ENCODE measurements at places on chromosomes 12 and 14.

GRCh38 chr12:26116829-26117715, 7.8 kb downstream of the BHLHE41 start:
- no peak for DNase-seq

DNA sequence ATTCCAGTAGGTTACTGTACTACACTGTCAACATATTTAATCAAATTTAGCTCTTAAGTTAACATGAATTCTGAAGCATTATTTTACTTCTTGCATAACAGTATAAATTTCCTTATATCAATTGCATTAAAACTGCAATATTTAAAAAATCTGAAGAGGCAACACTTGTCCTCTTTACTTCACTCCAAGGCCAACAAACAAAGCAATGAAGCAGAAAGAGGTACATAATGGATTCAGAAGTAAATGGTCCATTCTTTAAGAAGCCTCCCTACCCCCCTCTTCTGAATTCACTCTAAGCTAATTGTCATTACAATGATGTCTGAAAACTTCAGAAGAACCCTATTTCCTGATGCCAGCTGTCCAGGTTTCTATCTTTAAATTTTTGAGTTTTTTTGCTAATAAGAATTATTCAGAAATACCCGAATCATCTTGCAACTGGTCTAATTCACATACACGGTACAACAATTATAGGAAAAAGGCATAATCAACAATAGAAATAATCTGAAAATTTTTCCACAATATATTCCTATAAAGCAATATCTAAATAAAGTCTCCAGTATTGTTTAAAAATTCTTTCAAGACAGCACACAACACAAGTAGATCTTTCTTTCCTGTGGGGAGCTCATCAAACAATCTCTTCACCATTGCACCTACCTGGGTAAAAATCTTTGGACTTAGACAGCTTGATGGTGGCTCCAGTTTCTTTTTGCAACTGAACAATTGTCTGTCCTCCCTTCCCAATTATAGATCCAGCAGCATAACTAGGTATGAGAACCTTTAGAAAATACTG, 2.9 kb downstream of the NOVA1 start:
- DNase-seq = peak; percentile 18

GRCh38 chr14:51401756-51402155, 161.7 kb downstream of the TMX1 start:
- DNase-seq = no peak

DNA sequence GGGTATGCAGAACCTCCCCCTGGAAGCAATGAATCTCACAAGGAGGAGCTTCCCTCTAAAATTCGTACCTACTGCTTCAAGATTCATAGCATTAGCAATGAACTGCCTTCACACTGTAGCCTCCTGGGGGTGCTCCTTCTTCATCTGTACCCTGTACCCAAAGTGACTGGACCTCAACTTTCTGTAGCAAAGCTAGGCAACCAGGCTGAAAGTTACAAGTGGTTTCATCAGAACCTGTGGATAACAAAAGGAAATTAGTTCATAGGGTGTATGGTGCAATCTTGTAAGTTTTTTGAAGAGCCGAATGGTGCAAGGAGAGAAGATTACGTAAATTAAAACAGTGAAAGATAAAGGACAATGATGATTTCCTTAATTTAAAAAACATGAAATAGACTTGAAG, 1541.7 kb upstream of the FLRT2 start:
- DNase-seq = no peak

- DNase-seq = no peak
Measured at GRCh38 chr12:38775457-38775856, 129.9 kb downstream of the CPNE8 start.

- no peak for DNase-seq
Measured at GRCh38 chr14:30995689-30996088, 29.8 kb upstream of the AP4S1 start.

DNA sequence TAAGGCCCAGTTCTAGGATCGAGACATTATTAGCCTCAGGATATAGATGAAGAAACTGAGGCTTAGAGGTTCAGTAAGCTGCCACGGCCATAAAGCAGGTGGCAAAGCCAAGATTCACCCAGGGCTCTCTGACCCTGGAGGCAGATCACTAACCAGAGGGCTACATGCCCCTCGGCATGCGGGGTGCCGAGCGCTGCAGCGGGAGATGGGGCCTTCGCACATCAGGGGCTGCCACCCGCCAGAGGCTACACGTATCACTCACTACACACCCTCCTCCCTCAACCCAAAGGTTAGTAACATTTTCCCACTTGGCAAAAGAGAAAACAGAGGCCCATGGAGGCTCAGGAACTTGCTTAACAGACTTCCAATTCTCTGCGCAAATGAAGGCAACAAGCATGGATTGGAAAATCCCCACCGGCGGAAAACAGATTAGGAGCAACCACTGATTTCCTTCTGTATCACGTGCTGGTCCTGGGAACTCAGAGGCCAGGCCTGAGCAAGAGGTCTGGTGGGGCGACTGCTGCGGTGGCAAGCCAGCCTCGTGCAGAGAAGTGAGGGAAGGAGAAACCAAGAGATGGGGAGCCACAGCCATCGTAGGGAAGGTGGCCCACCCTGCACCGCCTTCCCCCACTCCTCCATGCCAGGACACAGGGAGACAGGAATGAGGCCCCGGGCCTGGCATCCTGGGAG, 6.0 kb downstream of the CCDC85C start:
- no peak for DNase-seq

- DNase-seq = peak; percentile 41
Measured at GRCh38 chr12:7142056-7142644, 12.0 kb downstream of the CLSTN3 start.

GRCh38 chr12:122811777-122812176, 23.5 kb upstream of the HIP1R start:
- no peak for DNase-seq

DNA sequence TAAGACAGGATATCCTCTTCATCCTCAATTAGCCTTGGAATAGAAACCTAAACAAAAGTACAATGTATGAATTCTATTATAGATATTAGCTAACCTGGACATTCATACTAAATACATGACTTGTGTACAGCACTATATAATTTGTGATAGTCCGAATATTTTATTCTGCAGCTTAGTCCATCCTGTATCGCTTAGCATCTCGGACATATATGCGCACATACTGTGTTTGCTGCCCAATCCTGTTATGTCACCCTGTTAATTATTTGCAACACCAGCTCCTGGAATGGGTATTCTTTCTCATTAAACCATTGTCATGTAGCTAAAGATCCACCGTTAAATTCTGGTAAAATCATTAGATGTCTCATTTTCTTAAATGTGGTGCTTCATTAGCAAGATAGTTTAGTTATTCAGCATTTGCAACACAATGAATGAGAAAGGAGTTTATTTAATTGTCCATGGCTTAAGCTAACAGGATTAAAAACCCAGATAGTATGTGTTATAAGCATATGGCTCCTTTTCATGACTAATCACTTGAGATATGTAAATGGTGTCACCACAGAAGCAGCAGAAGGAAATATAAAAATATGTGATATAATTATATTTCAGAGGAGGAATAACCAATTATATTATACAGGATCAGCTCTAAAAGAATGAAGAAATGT, 156.0 kb upstream of the ARHGAP5 start:
- DNase-seq = no peak

DNA sequence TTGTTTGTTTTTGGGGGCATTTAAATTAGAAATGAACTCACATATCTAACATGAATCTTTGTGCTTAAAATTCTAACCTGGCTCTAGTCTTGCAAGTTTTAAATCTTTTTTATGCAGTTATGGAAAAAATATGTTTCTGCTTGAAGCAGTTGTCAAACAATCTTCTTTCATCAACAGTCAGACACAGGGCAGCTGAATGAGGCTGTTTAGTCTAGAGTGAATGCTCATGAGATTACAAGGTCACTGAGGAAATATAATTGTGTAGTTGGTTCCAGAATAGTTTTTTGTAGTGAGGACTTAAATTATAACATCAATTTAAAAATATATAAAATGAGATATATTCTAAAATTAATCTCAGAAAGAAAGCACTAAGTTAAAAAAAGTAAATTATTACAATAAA, 76.5 kb downstream of the TRMT5 start:
- DNase-seq = no peak

DNA sequence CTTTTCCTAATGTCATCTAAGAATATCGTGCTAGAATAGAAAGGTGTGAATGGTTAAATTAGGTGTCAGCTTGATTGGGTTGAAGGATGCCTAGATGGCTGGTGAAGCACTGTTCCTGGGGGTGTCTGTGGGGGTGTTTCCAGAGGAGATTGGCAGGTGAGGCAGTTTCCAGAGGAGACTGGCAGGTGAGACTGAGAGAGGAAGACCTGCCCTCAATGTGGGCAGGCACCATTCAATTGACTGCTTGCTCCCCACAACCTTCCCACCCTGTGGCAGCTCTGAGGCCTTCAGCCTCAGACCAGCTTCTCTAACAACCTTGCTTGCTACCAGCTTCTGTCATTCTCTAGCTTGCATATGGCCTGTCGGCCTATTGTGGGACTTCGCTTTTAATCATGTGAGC, 9.2 kb downstream of the RNASE9 start:
- DNase-seq = no peak

GRCh38 chr12:63777340-63777739, 2.4 kb upstream of the RXYLT1 start:
- DNase-seq = no peak

DNA sequence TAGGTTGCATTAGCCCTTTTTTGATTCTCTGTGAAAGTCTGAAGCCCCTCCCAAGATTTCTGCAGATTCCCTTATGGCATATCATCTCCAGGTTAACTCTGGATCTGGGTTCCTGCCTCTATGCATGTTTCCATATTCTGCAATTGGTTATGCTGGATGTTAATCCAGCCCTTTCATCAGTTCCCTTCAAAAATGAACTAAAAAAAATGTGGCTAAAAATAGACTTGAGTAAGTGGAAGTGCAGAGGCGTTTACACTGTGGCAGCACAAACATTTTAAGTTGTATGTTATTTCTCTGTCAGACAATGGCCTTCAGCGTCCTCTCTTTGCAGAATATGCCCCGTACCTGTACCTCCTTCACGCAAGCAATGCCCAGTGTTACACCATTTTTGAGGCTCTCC, 11.4 kb downstream of the MGST1 start:
- no peak for DNase-seq

GRCh38 chr12:15468911-15469310, 146.6 kb downstream of the PTPRO start:
- DNase-seq = no peak

DNA sequence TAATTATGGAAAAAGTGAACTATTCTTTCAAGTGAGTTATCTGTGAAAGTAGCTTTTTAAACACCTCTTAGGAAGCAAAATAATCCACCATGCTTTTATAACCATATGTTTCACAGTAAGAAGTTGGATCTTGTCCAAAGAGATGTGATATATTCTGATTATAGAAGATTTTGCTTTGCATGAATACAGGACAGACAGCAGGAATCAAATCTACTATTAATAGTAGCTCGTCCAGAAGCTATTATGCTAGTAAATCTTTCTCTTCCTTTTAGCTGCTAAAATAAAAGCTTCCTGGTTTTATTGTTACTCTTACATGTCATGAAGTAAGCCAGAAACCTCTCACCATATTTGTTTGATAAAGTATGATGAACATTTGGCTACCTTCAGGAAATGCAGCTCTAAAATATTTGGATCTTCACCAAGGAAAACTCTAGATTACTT, 257.0 kb downstream of the IPO8 start:
- DNase-seq = peak; percentile 12

DNA sequence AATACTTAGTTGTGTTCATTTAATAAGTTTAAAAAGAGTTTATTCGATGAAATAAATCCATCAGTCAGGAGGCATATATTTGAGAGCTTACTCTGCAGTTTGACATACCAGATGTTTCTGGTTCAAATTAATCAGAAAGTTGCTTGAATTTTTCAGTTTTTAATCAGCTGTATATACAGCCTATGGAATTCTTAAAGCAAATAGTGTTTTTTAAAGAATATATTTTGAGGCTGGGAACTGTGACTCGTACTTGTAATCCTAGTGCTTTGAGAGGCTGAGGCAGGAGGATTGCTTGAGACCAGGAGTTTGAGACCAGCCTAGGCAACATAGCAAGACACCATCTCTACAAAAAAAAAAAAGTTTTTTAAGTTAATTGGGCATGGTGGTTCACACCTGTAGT, 112.1 kb downstream of the MON2 start:
- no peak for DNase-seq

- no peak for DNase-seq
Measured at GRCh38 chr12:91113621-91114020, 2.3 kb upstream of the LUM start.

DNA sequence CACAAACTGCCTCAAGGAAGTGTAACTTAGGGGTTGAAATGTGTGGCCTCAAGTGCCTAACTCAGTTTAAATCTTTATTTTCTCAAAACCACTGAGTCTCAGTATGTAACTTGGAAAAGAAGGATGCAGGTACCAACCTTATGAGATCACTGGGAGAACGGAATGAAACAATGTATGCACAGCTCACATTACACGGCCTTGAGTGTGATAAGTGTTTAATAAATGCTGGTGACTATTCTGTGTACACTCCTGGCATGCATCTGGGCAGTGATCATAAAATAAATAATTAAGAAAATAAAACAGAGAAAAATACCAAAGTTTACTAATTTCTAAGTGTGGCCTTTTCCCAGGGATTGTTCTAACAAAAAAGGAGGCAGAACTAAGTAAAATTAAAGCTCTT, 974.5 kb upstream of the FLRT2 start:
- DNase-seq = no peak

DNA sequence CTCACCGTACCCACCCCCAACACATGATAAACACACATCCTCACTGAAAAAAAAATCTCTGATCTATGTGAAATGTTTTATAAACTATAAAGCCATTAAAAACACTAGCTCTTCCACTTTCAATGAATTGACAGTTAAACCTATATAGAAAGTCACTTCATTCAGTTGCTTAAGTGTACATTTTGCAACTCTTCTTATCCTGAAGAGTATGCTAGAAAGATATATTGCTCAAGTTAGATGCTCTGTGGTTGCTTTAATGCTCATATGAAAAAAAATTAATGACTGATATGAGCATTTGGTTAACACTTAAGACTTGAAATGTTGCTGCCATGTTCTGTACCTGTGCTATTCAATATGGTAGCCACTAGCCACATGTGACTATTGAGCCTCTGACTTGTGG, 21.0 kb upstream of the MIA2 start:
- no peak for DNase-seq

- no peak for DNase-seq
Measured at GRCh38 chr14:69665631-69666030, 54.2 kb downstream of the SUSD6 start.

GRCh38 chr12:72647139-72647538, 375.0 kb downstream of the TRHDE start:
- DNase-seq = no peak

DNA sequence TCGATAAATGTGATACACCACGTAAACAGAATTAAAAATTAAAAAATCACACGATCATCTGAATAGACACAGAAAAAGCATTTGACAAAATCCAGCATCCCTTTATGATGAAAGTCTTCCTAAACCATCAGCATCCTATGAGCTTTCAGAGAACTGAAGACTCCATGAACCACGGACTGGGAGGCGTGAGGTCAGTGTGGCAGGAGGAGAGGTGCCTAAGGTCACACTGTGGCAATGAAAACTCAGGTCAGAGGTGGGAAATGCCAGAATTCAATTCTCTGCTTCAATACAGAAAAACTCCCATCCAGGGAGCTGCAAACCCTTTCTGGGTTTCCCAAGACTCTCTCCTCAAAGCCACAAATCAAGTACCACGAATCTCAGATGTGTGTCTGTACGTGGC, 51.6 kb downstream of the KDM2B start:
- DNase-seq = no peak

- peak; percentile 83 for DNase-seq
Measured at GRCh38 chr12:120388691-120389481, 19.9 kb upstream of the MSI1 start.
